GM04504 (cell line): ENCODE measurements at places on chromosomes 4 and X.

DNA sequence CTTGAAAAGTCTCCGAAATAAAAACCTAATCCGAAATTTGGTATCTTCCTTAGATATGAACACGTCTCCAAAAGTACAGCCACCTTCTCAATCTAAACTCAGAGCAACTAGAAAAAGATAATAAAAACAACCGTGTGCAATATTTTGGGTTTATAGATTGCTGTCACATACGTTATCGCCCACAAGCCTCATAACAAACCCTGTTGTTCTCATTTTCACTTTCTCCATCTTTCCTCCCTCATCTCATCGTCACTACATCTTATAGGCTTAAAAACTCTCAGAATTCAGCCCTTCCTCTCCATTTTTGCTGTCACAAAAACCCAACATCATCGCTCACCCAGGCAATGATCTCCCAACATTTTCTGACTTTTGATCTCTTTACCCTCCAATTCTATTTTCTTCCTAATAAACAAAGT is 448 bp upstream of the SCFD2 start:
- no peak for DNase-seq

GRCh38 chr4:95272797-95273196 is 276.0 kb downstream of the UNC5C start:
- DNase-seq, result no peak

- no peak for DNase-seq
Observed at GRCh38 chrX:73076838-73077237, 2.5 kb downstream of the PABPC1L2A start.

DNA sequence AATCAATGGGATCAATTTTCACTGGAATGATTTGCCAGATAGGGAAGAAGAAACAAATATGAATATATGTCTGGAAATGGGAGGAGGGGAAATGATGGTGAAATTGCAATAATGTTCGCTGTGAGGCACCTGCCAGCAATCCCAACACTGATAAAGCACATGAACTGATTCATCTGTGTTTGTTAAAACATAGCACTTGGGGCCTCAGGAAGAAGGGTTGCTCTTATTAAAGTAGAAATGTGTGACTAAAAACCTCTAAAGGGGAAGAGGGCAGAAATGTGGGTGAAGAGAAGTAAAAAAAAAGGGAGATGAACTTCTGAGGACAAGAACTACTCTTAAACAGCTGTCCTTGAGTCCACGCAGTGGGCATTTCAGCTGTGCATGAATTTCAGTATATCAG is 101.4 kb downstream of the C4orf51 start:
- DNase-seq, result no peak

GRCh38 chr4:74092957-74093356 is 6.0 kb downstream of the CXCL2 start:
- no peak for DNase-seq

DNA sequence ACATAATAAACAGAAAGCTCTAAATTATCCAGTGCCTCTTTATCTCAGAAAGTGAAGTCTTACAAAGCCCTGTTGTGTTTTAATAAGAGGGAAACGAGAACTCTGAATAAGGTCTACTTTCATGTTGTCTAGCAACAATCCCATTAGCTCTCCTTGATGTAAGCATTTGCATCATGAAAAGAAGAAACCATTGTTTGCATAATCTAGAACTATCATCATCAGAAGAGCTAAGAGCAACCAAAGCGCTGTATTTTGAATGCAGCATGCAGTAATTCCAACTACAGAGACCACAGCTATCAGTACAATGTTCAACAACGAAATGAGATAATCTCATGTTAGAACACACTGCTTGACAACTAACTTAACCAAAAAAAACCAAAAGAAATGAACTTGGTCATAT is 257.1 kb downstream of the CAMK2D start:
- no peak for DNase-seq

DNA sequence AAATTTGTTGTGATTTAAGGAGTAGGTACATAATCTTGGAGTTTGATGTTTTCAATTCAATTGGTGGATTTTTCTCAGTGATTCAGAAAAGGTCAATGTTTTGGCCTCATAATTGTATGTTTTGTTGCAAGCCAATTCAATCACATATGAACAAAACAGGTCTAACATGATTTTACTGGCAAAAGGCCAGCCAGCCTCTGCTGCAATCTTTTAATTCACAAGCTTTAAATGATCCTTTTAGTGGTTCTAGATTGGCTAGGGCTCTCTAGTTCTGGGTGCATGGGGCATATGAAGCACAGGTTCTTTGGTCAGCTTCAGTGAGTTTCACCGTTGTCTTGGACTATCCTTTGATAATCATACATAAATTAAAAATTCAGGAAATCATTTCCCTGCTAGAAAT is 19.2 kb upstream of the SLC6A14 start:
- no peak for DNase-seq
